ENCODE measurements at places on chromosomes 3 and 15.

GRCh38 chr3:134901461-134901860 is 106.4 kb downstream of the EPHB1 start:
- DNase-seq = no peak

DNA sequence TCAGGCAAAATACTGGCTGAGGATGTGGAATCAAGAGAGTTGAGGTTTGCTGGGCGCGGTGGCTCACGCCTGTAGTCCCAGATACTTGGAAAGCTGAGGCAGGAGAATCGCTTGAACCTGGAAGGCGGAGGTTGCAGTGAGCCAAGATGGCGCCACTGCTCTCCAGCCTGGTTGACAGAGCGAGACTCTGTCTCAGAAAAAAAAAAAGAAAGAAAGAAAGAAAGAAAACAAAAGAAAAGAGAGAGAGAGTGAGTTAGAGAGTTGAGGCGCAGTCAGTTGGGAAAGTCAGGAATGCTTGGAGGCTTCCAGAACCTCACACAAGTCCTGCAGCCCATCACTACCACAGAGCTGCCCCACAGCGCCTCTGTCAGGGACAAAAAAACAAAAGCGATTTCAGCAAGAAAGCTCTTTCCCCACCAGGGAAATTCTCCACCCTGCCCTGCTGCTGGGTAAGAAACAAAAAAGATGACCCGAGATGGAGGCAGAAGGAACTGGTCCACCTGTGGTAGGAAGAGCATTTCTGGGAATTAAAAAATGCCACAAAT is 13.8 kb downstream of the HDC start:
- no peak for DNase-seq

- no peak for DNase-seq
Observed at GRCh38 chr15:94312946-94313345, 81.6 kb downstream of the MCTP2 start.

DNA sequence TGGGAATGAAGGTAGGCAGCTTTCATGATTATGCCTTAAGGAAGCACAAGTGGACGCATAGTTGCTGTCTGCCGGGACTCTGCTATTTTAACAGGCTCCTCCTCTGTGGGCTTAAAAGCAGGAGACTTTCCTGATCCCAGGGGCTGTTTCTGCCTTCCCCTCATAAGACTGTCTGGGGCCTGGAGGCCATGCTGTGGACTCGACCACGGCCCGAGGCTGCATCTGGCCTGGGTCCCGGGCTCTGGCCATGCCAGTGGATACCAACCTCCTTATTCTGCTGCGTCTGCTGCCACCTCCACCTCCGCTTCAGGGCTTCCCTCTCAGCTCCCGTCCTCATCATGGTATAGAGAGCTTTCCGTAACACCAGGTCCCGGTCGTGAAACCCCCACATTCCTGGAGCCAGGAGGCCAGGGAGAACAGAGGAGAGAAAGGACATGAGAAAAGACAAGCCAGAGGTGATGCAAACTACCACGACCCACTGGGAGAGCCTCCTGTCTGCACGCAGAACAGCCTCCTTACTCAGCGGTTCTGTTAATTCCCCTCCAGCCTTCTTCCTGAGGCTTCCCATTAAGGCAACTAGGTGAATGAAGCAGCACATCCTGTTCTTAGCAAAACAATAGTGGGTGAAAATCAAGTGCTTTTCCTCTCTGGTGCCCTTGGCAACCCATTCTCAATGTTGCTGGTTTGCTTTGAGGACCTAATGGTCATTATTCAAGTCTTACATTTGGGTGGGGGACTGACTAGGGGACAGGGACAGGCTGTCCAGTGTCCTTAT is 200.5 kb downstream of the KLF13 start:
- DNase-seq = no peak

DNA sequence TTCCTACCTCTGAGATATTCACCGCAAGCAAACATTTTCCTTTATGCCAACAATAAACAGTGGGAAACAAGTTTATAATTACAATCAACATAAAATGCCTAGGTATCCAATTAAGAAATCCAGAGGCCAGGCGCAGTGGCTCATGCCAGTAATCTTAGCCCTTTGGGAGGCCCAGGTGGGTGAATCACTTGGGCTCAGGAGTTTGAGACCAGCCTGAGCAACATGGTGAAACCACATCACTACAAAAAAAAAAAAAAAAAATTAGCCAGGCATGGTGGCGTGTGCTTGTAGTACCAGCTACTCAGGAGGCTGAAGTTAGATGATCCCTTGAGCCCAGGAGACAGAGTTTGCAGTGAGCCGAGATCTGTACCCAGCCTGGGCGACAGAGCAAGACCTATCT is 17.3 kb downstream of the TBC1D2B start:
- DNase-seq = no peak

DNA sequence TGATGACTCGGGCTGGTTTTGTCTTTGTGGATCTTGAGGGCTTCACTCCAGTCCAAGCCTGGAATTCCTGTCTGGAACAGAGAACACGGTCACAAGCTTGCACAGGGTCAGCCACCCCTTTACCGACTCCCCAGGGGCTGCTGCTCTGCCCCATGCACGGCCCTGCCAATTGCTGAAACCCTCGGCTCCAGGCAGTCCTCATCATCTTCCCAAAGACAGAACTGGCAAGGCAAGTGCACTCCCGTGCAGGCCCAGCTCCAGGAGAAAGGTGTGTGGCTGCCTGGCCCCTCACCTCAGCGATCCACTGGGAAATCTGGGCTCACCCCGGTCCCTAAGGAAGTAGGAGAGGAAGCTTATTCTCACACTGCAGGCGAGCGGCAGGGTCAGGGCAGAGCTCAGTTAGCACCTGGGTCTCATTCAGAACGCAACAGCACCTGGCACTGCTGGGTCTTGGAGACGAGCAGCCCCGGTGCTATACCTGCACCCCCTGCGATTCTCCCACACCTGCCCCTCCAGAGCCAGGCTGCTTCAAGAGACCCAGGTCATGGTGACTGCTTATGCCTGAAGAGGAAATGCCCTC is 7.2 kb downstream of the MAP6D1 start:
- no peak for DNase-seq

DNA sequence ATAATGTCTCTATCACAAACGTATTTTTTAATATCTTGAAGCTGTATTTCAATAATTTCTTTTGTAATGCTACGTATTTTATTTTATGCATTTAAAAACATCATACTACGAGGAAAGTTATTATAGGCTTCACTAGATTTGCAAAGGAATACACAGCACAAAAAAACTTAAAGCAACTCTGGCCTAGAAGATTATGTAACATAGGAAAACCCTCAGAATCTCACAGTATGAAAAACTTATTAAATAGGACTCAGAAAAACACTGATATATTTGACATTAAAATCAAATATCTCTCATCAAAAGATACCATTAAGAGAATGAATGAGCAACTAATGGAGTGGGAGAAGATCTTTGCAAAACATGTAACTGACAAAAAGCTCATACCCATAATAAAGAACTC is 63.7 kb downstream of the DMXL2 start:
- DNase-seq = no peak

DNA sequence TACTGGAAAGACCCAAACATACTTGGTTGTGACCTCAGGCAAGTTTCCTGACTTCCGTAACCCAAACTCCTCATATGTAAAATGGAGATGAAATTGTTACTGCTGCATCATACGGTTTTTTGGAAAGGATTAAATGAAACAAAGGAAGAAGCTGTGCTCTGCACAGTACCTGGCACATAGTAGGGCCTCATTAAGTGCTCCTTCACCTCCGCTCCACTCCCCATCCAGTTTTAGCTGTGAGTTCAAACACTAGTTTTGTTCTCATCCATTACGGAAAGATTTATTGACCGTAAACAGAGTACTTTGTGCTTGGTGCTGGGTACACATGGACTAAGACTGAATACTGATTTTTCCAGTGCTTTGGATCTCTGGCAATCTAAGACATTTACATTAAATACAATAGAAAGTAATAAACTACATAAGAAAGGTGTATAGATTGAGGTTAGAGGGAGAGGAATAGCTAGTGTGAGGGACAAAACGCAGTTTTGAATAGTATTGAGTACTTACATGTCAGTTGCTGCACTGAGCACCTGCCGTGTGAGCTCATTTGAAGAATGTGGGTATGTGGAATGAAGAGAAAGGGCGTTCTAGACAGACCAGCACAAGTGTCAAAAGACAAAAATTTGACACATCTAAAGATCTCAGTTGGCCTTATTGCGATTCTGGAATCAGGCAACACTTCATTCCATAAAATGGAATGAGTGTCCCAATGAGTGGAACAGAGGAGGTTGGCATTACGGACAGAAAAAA is 594 bp upstream of the ICE2 start:
- DNase-seq = no peak

GRCh38 chr15:48565560-48566482 is 79.7 kb downstream of the FBN1 start:
- peak; percentile 27 for DNase-seq

- DNase-seq = no peak
Observed at GRCh38 chr3:60431599-60431958, 819.7 kb downstream of the FHIT start.

- peak; percentile 11 for DNase-seq
Observed at GRCh38 chr15:73794443-73795133, 41.4 kb upstream of the INSYN1 start.

- DNase-seq = no peak
Observed at GRCh38 chr15:98394546-98394945, 253.8 kb upstream of the IGF1R start.

DNA sequence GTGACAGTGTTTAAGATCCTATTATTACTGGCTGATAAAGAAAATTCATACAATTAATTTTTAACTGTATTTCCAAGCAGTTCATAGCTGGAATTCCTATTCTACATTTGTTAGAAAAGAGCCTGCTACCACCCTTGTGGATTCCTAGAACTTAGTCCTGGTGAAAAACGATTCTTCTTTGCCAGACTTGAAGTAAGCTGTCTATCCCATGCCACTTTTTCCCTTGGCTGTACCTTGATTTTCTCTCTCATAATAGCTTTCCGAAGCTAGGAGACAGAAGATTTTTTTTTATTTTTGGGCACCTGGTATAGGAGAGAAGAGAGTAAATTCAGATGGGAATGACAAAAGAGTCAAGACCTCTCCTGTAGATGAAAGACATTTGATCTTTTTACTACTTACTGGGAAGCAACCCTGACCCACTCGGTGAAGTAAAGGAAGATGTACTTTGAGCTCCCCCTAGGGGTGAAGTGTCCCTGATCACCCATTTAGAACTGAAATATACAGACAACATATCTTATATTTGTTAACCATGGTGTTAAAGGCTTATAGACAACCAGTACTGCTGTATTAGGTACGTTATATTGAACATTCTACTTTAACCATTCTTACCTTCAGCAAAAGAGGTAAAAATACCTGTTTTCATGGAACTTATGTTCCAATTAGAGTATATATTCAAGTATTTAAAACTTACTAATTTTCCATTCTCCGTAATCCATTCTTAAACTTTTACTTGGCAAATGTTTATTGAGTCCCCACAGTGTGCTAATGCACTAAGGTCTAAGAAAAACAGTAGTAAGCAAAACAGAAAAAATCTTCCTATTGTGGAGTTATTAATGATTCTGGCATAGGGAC is 36.2 kb upstream of the C3orf38 start:
- DNase-seq = peak; percentile 55

DNA sequence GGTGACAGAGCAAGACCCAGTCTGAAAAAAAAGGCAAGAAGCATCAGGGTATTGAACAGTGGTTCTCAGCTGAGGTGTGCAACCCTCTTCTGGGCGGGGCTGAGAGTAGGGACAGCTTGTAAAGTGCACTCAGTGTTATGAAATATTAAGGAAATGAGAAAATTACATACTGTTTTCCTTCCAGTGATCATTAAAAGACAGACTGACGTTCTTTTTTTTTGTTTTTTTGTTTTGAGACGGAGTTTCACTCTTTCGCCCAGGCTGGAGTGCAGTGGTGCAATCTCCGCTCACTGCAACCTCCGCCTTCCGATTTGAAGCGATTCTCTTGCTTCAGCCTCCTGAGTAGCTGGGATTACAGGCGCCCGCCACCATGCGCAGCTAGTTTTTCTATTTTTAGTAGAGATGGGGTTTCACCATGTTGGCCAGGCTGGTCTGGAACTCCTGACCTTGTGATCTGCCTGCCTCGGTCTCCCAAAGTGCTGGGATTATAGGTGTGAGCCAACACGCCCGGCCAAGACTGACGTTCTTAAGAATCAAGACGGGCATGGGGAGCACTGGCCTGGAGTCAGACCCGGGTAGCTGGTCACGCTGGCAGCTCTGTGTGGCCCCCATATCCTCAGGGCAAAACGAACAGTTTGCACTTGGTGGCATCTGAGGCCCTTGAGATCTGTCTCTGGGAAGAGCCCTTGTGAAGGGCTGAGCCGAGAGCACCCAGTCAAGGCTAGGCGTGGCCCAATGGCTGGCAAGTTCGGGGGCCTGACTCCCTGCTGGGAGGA is 11.4 kb downstream of the MAN2A2 start:
- DNase-seq = no peak

- no peak for DNase-seq
Observed at GRCh38 chr15:101489599-101490407, at the start of gene PCSK6. PCSK6 (minus strand) TSS chr15:101489707; CDS start chr15:101489670, 37 bp downstream.

DNA sequence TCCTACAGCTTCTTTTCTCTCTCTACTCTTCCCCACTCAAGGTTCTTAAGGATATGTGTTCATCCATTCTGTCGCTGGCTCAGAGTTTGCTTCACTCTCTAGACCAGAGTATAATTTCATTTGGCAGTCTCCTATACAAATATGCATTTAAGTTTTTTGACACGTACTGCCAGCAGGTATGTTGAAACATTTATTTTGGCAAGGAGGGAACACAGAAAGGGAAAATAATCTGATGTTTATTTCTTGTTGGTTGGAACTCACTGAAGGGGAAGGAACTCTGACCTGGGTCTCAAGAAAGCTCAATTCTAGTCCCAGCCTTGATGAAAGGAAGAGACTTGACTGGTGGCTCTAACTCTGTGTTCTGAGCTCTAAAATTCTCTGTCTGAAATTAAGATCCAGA is 21.6 kb downstream of the FANCD2 start:
- DNase-seq = no peak

- DNase-seq = no peak
Observed at GRCh38 chr15:101064795-101065569, 145.8 kb downstream of the LRRK1 start.

GRCh38 chr3:54120657-54121413 is 1.5 kb upstream of the CACNA2D3 start:
- DNase-seq = peak; percentile 57

- no peak for DNase-seq
Observed at GRCh38 chr3:132549890-132550578, 47.0 kb upstream of the ACKR4 start.

GRCh38 chr3:169501061-169501460 is 162.5 kb downstream of the MECOM start:
- no peak for DNase-seq

DNA sequence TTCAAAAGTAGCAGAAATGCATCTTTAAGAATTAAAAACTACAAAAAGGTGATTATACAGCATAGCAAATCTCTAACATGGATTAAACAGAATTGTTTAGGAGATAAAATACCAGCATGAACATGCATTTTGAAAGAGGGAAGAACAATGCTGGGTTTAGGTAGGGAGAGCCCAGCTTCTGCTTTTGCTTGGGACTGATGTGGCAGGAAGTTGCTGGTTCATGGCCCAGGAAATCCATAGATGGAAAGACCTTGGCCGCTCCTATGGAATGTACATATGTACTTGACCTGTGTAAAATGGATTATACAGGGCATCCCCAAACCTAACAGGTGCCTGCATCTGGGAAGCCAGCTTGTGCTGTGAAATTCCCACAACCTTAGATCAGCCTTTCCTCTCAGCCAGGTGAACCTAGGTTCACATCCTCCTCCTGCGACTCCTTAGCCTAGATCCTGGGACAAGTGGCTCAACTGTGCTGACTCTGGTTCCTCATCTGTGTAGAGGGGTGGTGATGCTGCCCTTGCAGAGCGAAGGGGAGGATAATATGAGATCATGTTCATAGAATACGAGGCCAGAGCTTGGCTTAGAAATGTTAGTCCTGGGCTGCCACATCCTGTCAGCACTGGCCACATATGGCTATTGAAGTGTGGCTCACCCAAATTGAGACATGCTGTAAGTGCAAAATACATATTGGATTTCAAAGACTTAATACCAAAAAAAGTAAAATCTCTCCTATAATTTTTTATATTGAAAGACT is 47.0 kb upstream of the PLXNA1 start:
- DNase-seq = no peak
